ENCODE measurements at places on chromosomes 5 and 9.

GRCh38 chr9:130766021-130766926, 68.8 kb upstream of the ABL1 start:
- no peak for DNase-seq

DNA sequence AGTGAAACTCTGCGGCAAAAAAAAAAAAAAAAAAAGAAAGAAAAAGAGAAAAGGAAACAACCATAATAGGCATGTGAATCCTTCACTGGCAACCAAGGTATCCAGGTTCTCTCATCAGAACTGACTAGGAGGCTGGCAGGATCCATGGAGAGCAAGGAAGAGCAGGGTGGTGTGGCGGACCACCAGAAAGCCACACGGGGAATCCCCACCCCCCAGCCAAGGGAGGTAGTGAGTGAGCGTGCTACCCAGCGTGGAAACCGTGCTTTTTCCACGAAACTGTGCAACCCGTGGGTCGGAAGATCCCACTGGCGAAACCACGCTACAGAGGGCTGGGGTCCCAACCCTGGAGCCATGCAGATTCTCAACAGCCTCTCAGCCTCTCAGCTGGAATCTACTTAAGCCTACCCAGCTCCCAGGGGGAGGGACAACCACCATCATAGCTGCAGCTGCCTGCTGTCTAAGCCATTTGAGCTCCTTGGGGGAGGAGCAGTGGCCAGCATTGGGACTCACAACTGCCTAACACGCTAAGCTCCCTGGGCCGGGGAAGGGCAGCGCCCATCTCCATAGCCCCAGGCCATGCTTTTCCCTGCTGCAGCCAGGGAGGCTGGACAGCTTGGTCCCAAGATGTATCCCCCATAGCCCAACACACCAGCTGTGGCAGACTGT, 91.6 kb downstream of the PRELID2 start:
- no peak for DNase-seq

DNA sequence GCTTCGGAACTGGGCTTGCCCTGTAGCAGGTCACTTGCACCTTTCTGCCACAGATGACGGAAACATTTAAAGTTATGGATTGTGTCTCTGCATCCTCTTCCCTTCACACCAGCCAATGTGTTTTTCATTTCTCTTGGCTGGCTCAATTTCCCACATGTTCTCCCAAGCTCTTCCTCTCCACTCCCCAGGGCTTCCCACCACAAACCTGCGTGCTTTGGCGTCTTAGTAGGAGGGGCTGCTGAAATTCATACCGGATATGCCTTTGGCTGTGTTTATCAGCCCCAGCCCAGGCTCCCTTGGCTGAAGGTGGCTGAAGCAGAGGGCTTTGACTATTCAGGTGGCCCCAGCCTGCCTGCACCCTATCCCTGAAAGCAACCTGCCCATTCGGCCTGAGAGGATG, 32.1 kb downstream of the ADRB2 start:
- DNase-seq: no peak

DNA sequence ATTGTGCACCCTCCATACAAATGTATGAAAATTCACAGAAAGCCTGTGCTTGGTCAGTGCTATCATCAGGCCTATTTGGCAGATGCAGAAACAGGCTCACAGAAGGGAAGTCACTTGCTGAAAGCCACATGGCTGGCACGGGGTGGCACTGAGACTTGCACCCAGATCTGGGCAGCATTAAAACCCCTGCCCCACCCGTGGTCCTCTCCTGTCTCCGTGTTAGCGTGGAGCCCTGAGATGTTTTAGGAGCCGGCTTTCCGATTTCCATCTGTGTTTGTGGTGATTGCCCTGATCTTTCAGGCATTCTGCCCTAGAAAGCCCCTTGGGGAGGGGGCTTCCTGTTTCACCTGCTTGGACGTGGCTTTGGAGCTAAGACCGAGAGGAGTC, 102.2 kb upstream of the IER5L start:
- no peak for DNase-seq

DNA sequence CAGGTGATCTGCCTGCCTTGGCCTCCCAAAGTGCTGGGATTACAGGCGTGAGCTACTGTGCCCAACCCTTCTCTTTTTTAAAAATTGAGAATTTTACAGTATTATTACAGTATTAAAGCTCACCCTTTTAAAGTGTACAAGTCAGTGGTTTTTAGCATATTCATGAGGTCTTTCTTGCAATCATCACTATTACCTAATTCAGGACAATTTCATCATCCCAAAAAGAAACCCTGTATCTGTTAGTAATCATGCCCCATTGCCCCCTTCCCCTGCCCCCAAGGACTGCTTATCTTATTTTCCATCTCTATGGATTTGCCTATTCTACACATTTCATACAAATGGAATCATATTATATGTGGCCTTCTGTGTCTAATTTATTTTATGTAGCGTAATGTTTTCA, 22.6 kb upstream of the MEGF9 start:
- no peak for DNase-seq

- no peak for DNase-seq
Measured at GRCh38 chr5:67204821-67205220, 8.2 kb upstream of the CD180 start.

DNA sequence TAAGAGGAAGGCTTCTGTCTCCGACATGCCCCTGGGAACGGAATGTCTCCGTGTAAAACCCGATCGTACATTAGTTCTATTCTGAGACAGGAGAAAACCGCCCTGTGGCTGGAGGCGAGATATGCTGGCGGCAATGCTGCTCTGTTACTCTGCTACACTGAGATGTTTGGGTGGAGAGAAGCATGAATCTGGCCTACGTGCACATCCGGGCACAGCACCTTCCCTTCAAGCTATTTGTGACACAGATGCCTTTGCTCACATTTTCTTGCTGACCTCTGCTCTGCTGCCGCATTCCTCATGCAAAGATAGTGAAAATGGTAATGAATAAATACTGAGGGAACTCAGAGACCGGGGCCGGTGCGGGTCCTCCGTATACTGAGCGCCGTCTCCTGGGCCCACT, 2.2 kb upstream of the DPP7 start:
- no peak for DNase-seq

- DNase-seq: no peak
Measured at GRCh38 chr5:148825716-148826052, 727 bp upstream of the ADRB2 start.

DNA sequence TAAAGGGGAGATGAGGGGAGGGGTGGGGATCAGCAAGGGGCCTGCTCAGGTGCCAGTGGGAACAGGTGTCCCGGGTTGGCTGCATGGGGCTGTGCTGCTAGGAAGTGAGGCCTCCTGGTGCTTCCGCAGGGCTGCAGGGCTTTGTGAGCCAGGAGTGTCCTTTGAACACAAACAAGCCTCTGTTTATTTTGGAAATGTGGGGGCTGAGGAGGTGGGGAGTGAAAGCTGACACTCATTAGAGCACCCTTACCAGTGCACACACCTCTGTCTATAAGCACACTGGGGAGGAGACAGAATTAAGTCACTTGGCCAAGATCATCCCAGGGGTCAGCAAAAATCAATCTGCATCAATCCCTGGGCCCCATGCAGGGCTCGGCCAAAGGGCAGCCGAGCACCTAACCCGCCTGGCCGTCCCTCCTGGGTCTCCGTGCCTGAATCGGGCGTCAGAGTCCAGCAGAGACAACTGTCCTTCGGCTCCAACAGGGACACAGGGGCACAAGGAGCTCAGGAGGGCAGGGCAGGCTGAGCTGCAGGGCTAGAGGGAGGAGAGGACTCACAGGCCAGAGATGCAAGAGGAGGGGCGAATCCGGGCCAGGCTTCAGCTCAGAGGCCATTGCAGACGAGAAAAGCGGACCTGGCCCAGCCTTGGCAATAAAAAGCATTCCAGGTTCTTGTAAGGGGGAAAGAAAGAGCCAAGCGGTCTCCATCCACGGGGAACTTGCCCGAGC, 99.8 kb downstream of the VAV2 start:
- no peak for DNase-seq

- DNase-seq: peak; percentile 84
Measured at GRCh38 chr5:68239487-68239886, 23.9 kb downstream of the PIK3R1 start.

- no peak for DNase-seq
Measured at GRCh38 chr9:106745457-106745856, 117.5 kb upstream of the ZNF462 start.

- no peak for DNase-seq
Measured at GRCh38 chr9:19416143-19416542, 7.3 kb downstream of the ACER2 start.

GRCh38 chr9:78131969-78132700, 100.5 kb upstream of the GNAQ start:
- no peak for DNase-seq

DNA sequence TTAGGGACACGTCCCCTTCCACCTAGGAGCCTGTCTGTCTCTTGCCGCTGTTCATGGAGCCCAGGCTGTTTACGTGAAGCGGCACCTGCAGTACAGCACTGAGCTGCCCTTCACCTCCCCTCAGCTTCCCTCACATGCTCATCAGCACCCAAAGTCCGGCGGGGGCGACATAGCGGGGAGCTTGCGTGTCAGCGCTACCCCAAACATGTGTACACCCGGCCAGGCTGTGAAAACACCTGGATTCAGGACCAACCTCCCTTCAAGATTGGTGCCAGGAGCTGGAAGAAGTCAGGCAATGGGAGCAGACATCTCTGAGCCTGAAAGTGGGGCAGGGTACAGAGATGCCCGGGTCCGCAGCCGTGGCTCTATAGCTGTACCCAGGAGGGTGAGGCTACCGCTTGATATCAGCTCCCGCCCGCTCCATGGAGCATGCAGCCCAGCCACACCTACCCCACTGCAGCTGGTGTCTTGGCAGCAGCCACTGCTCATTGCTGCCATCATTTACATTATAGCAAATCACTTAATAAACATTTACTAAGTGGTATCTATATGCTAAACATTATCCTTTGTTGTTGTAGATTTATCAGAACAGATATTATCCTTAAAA, 712.1 kb downstream of the CDH9 start:
- DNase-seq: no peak

GRCh38 chr9:8533681-8534080, 734.1 kb upstream of the DMAC1 start:
- no peak for DNase-seq

DNA sequence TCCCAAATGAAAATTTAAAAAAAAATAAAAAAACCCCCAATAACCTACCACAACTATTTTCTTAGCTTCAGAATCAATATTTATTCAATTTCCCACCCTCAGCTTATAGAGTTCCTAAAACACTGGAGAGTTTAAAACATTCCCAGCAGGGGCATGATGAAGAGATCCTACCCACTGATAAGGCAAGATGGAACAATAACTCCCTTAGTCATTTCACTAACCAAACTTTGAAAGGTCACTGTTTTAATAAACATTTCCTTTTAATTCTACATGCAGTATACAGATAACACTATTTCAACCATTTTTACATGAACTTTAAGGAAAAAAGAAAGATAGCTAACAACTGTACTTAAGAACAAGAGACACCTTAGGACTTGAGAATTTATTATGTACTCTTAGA, 34.9 kb upstream of the ACOT12 start:
- DNase-seq: no peak

DNA sequence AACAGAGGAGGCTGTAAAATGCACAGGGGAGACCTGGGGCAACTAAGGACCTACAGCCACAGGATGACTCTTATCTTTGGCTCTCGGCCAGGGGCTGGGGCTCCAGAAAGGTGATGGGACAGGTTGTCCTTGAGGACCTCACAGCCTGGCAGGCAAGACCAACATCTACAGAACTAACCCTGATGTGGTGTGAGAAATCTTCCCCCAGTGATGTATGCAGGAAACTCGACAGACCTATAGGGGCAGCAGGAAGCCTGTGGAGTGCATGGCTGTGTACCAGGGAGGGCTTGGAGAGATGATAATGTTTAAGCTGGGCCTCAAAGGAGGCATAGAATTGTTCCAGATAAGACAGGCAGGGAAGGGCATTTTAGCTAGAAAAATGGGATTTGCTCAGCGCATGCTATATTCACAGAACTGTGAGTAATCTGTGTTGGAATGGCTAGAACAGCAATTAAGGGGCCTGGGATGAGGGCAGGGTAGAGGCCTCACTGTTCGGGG, 68.5 kb upstream of the SLC25A51 start:
- no peak for DNase-seq

DNA sequence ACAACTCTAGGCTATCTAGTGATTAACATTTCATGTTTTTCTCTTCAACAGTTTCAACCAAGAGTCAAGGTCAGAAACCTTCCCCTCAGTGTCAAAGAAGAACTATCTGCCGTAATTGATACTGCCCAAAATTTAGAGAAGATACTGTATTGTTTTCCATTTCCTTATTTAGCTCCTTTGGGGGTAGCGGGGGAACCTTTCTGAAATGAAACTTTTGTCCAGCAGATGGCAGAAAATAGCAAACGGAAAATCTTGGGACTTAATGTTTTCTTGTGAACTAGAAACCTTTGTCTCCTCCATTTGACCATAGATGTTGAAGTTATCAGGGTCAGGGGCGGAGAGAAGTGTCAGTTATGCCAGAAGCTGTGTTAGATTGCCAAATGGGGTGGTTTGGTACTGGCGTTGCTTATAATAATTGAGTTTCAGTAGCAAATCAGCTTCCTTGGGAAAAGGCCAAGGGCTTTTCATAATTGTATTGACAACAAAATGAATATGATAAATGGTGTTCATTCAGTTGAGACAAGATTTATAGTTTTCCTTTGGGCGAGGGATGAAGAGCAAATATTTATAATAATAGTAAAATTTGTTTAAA, 101.7 kb upstream of the TLX3 start:
- DNase-seq: no peak

DNA sequence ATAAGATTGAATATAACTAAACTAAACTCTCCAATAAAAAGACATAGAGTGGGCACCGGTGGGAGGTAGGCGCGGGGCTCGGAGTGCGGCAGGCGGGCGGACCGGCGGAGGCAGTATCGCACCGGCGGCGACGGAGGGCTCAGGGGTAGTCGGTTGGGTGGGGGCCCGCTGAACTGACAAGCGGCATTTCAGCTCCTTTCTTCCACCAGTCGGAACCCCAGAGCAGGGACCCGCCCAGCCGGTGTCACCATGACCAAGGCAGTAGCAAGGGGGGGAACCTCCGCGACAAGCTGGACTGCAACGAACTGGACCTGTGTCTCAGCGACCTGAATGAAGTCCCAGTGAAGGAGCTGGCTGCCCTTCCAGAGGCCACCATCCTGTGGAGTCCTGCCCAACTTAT, 156.7 kb downstream of the HINT1 start:
- no peak for DNase-seq

DNA sequence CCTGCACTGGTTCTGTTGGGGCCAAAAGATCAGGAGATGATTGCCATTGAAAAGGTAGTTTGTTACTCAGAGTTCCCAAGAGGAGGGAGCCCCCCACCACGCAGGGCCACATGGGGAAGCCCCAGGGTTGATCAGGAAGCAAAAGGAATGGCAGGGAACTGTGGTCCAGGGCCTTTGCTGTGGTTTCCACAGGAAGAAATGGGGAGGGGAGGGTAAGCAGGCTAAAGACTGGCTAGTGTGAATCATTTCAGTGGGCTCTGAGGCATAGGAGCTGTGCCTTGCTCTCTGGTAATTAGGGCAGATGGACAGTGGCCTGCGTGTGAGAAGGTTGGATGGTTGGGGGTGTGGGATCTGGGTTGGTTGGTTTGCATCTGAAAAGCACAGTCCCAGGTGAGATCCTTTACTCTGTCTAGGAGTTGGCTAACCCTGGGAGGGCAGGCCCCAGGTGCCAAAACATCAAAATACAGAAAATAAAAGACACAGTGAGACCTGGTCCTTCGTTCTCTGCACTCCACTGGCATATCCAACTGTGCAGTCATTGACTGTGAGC, 66.1 kb downstream of the PTPDC1 start:
- DNase-seq: no peak
